Activated naive CD8-positive, alpha-beta T cell treated with anti-CD3 and anti-CD28 coated beads, Interleukin-2, amount 10 ng/mL, durations not matched to agents 7 days and 5 days (primary cell): ENCODE measurements at places on chromosomes 7 and 10.

GRCh38 chr7:44320141-44320540, 5.3 kb downstream of the CAMK2B start:
- DNase-seq, result no peak

DNA sequence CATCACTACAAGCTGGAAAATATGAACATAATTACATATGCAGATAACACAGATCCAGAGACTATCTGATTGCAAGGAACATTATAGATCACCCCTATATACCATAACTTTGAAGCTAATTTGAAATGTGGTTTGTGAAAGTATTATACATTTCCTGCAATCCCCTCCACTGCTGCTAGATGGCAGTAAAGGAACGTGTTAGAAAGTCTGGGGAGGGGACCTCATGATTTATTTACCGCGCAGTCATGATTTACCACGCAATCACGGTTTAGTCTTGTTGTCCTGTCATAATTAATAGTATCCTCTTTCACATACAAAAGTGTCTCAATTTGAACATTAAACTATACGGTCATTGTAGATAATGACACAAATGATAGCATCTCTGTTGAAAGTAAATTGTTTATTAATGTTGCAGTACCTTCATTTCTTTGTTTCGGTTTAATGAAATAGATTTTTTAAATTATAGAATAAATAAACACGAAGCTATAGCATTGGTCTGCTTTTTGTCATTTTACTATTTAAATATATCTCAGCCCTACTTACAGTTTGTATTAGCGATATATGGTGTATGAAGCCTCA, 145.3 kb upstream of the PRSS1 start:
- DNase-seq, result no peak

- DNase-seq, result no peak
These were observed 23.1 kb downstream of the SKIDA1 start for GRCh38 chr10:21502348-21502740.

DNA sequence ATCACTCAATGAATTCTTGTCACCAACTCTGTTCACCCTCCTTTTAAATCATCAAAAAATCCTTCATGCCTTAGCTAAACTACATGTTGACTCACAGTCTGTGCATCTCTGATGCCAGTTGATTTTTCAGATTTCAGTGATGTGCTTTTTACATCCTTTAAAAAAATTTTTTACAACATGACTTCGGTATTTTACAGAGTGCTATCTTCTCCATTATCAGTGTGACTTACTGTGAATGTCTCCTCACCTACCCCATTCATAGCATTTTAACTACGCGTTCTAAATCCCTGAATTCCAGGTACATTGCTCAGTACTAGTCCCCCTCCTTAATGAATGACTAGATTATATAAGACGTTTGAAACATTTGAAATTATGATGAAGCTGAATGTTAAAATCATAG, 98.7 kb downstream of the DNAH11 start:
- no peak for DNase-seq

GRCh38 chr10:79399223-79399831, 46.1 kb downstream of the ZCCHC24 start:
- DNase-seq, result no peak

DNA sequence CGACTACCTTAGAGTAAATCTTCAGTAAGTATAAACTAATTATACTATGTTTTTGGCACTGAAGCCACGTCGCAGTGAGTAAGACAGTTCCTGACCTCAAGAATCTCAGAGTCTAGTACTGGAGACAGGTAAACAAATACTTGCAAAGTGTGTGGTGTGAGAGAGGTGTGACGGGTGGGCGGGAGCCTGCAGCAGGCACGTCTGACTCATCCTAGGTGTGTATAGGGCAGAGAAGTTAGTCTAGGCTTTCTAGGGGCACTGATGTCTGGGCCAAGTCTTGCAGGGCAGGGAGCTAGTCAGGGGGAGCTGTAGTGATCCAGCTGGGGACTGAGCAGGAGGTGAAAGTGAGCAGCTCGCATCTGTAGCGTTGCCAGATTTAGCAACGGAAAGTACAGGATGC, 35.9 kb upstream of the SFTPD start:
- no peak for DNase-seq

DNA sequence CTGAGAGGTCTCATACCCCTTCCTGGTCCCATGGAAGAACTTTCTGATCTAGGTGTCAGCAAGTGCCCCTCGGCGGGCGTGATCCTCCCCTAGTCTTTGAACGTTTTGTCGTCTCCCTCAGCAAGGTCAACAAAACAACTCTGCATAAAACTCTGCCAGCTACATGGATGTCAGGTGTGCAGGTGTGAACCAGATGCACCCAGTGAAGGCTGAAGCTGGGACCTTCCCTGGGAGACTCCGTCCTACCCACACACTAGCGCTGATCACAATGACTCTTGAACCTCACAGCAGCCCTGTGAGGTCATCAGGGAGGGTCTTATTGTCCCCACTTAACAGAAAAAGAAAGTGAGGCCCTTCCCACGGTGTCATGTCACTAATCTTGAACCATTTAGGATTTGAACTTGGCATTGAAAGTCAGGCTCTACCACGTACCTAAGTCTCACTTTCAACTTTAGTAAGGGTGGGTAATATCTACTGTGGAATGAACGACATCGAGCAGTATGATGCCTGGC, 68.1 kb downstream of the VSTM4 start:
- DNase-seq, result no peak

- DNase-seq, result no peak
These were observed 98.4 kb downstream of the LYZL1 start for GRCh38 chr10:29387269-29387668.

- DNase-seq, result no peak
These were observed 2.1 kb downstream of the RET start for GRCh38 chr10:43078986-43079273.

GRCh38 chr7:17787257-17787656, 153.0 kb downstream of the SNX13 start:
- DNase-seq, result no peak
